ENCODE measurements at places on chromosomes 6 and 20. TPM values are rescaled to one million over a fixed set of nuclear protein-coding genes. Genes with fewer than 3 reads are reported as not detected.

- no peaks in the 10 kb centered on the region for H3K27me3 ChIP-seq
- no peaks in the 10 kb centered on the region for H3K36me3 ChIP-seq
- DNase-seq, result no peak
- no peaks in the 10 kb centered on the region for H3K4me1 ChIP-seq
- no peak overlapping the region for H3K4me3 ChIP-seq
These were observed 8.8 kb downstream of the SLC13A3 start for GRCh38 chr20:46642265-46642968.

PSORS1C1 gene
- total RNA-seq, result not detected

EPM2A gene
- total RNA-seq, result 100.0 TPM

CGA gene
- not detected for total RNA-seq

DNA sequence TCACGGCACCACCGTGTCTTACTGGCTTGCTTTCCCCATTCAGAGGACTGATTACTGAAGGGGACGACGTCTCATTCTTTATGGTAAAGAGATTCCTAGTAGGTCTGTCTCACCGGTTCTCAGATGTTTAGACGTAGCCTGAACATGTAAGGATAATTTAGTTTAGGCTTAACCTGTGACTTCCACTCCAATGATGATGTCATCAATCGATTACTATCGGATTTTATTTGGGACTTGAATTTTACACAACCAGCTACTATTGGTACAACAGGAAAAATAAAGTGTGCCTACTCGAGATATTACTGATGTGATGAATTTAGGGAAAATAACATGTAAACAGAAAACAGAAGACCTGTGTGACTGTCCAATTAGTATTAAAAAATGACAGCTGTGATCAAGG, 4.5 kb upstream of the SSR1 start:
- H3K36me3 ChIP-seq, result no peaks in the 10 kb centered on the region
- H3K4me1 ChIP-seq, result peaks cover 5% of the 10 kb centered on the region
- no peak for DNase-seq
- no peak overlapping the region for H3K4me3 ChIP-seq

- no peaks in the 10 kb centered on the region for H3K27me3 ChIP-seq
- H3K27ac ChIP-seq, result no peak overlapping the region
- H3K36me3 ChIP-seq, result no peaks in the 10 kb centered on the region
These were observed 105.3 kb upstream of the KHDRBS2 start for GRCh38 chr6:62391358-62391757.

DNA sequence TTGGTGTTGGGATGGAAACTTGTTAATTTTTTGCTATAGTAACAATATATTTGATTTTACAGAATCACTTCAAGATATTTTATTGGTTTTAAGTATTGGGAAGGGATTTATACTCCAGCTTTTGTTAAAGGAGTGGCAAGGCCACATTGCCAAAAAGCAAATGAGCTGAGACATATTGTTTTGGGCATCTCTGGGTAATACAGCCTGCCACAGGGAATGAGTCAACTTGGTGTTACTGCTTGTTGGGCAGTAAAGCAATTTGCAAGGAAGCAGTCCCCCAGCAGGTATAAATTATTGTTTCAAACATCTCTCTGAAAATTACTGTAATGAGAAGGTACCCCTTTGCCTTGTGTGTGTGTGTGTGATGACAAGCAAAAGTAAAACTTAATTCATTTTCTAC, 868.3 kb upstream of the FLRT3 start:
- no peaks in the 10 kb centered on the region for H3K4me1 ChIP-seq
- no peak for DNase-seq
- H3K27me3 ChIP-seq, result no peaks in the 10 kb centered on the region
- H3K36me3 ChIP-seq, result no peaks in the 10 kb centered on the region
- no peak overlapping the region for H3K4me3 ChIP-seq

RSPH9 gene
- 0.09 TPM for total RNA-seq

DNA sequence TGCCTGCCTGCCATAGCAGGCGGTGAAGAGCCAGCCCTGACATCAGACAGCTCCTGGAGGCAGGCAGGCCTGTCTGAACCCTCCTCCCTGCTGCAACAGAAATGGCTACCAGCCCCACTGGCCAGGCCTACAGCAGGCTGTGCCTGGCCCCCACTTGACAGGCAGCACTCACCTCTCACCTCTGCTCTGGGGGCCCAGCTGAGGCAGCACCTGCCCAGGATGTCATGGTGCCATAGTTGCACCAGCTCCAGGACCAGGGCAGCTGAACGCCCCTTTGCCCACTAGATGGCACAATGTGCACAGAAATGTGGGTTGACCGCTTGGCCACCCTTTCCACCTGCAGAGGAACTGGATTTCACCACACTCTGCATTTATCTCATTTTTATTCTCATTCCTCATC, 30.6 kb downstream of the MRPL14 start:
- DNase-seq, result peak; percentile 74
- H3K36me3 ChIP-seq, result peaks cover 7% of the 10 kb centered on the region
- H3K27me3 ChIP-seq, result no peaks in the 10 kb centered on the region
- H3K27ac ChIP-seq, result no peak overlapping the region

ARFGAP1 gene
- 18.4 TPM for total RNA-seq

DNA sequence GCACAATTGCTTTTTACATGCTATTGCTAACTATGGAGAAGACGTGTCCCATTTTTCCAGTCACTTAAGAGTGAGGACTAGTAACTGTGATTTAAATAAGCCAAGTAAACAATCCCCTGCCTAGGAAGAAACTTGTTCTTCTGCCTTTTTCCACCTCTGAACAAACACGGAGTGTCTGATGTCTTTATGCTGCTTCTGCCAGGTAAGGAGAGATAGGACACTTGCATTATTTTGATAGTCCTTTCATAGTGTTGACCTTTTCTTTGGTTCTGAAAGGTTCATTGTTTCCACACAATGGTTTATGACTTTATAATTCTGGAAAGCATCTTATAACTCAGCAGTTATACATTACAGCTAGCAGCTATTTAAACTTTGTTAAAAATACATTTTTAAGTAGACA, 8.4 kb downstream of the LRP11 start:
- no peak overlapping the region for H3K4me3 ChIP-seq
- peaks cover 36% of the 10 kb centered on the region for H3K4me1 ChIP-seq
- H3K27me3 ChIP-seq, result no peaks in the 10 kb centered on the region
- no peaks in the 10 kb centered on the region for H3K36me3 ChIP-seq
- no peak overlapping the region for H3K27ac ChIP-seq
- no peak for DNase-seq

SLC17A9 gene
- total RNA-seq, result 2.4 TPM

GRCh38 chr6:158408552-158409130, 96.4 kb downstream of the TULP4 start:
- H3K36me3 ChIP-seq, result no peaks in the 10 kb centered on the region
- DNase-seq, result no peak
- no peaks in the 10 kb centered on the region for H3K27me3 ChIP-seq
- peak overlapping the region; percentile 15 for H3K27ac ChIP-seq

- no peaks in the 10 kb centered on the region for H3K27me3 ChIP-seq
- DNase-seq, result no peak
- no peaks in the 10 kb centered on the region for H3K4me1 ChIP-seq
- no peak overlapping the region for H3K27ac ChIP-seq
These were observed 84.8 kb downstream of the ELOVL5 start for GRCh38 chr6:53263917-53264316.

GRCh38 chr6:131116755-131117360, 18.4 kb upstream of the AKAP7 start:
- no peaks in the 10 kb centered on the region for H3K36me3 ChIP-seq
- H3K27ac ChIP-seq, result no peak overlapping the region
- H3K27me3 ChIP-seq, result no peaks in the 10 kb centered on the region
- H3K4me3 ChIP-seq, result no peak overlapping the region

DNA sequence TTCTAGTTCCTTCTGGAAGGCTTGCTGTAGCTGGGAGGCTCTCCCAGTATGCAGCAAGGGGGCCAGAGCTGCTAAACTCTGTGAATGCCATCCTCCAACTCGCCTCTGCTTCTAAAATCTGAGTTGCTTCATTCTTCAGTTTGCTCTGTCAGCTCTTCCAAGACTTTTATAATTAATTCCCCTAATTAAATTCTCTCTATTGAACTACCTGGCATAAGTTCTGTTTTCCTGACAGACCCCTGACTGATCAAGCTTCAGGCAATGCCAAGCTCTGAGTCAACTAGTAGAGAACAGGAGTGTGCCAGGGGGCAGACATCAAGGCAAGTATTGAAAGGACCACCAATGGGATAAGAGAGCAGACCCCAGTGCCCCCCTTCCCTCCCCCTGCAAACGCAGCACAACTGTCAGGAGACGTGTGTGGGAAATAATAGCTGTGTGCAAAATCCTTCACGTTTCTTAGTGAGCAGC, 109.3 kb upstream of the TAB2 start:
- DNase-seq, result no peak
- H3K27me3 ChIP-seq, result no peaks in the 10 kb centered on the region
- no peak overlapping the region for H3K4me3 ChIP-seq
- H3K4me1 ChIP-seq, result no peaks in the 10 kb centered on the region
- no peak overlapping the region for H3K27ac ChIP-seq
- H3K36me3 ChIP-seq, result no peaks in the 10 kb centered on the region

All from gastrocnemius medialis (tissue), 4 donors.